ENCODE measurements at places on chromosomes 3 and 15.

- DNase-seq: no peak
Observed at GRCh38 chr3:140848666-140849065, 93.0 kb upstream of the SLC25A36 start.

DNA sequence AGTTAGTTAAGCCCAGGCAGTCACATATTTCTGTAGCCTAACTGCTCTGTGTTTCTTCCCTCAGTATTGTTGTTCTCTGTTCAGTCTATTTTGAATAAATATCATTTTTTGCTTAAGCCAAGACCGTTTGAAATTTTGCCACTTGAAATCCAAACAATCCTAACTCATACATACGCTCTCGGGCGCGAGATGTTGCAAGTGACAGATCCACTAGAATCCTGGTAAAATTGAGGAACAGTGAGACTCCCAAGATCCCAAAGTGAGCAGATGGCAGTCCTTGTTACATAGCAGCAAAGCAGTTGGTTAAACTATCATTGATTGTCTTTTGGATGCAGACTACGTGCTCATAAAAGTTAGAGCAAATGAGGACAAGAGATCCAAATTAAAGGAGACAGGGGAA lies 625.4 kb downstream of the TBL1XR1 start:
- DNase-seq: no peak

DNA sequence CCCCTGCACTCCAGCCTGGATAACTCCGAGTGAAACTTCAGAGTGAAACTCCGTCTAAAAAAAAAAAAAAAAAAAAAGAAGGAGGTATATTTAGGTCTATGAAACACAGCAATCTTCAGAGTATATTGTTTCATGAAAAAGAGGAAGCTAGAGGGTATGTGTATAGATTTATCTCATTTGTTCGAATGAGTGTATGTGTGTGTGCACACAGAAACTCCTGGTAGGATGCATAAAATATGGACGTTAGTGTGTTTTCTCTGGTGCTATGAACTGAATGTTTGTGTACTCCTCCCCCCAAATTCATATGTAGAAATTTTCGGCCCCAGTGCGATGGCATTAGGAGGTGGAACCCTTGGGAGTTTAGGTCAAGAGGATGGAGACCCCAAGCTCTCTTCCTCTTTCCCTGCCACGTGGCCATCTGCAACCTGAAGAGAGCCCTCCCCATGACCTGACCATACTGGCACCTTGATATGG lies 98.6 kb upstream of the KLF13 start:
- no peak for DNase-seq

DNA sequence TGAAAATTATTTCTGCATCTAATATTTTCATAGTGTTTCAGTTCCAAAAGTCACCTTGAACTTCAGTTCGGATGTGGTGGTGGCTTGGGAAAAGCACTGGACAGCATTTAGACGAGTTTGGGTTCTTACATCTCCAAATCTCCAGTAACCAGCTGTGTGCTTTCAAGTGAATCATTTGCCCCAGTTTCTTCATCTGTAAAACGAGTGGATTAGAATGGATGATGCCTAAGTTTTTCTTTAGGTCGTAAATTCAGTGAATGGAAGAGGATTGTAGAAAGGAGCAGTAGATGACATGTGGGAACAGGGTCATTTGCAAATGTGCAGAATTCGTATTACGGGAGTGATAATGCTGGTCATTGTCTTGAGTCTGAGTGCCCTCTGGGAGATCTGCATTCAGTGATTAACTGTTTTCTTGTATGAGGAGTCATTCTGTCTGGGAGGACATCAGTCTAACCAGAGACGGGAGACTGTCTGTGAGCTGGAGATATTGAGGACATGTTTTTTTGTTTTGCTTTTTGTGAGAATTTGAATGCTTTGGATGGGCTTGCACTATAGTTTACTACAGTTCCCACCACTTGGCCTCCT lies 641.6 kb upstream of the TBL1XR1 start:
- DNase-seq: no peak

- DNase-seq: no peak
Observed at GRCh38 chr3:64462203-64462602, 225.6 kb downstream of the ADAMTS9 start.

GRCh38 chr3:179309225-179310078 lies 13.4 kb upstream of the ZNF639 start:
- DNase-seq: no peak

DNA sequence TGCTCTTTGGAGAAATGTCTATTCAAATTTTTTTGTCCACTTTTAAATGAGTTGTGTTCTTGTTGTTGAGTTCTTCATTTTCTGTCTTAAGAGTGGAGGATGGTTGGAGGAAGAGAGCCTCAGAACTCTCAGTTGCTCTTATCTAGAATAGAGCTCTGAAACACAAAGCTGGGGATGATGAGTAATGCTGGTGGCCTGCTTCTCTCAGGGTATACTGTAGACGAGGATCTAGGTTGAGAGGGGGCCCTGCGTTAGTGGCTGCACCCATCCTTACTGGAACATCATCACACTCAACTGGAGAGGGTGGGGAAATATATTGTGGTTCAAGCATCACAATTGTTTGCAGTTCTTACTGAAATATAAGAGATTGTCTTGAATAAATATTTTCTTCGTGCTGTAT lies 1.8 kb downstream of the SPTSSB start:
- DNase-seq: no peak

- no peak for DNase-seq
Observed at GRCh38 chr3:144663456-144664436, 692.1 kb downstream of the DIPK2A start.

- DNase-seq: no peak
Observed at GRCh38 chr15:52224211-52224610, 33.0 kb upstream of the GNB5 start.

DNA sequence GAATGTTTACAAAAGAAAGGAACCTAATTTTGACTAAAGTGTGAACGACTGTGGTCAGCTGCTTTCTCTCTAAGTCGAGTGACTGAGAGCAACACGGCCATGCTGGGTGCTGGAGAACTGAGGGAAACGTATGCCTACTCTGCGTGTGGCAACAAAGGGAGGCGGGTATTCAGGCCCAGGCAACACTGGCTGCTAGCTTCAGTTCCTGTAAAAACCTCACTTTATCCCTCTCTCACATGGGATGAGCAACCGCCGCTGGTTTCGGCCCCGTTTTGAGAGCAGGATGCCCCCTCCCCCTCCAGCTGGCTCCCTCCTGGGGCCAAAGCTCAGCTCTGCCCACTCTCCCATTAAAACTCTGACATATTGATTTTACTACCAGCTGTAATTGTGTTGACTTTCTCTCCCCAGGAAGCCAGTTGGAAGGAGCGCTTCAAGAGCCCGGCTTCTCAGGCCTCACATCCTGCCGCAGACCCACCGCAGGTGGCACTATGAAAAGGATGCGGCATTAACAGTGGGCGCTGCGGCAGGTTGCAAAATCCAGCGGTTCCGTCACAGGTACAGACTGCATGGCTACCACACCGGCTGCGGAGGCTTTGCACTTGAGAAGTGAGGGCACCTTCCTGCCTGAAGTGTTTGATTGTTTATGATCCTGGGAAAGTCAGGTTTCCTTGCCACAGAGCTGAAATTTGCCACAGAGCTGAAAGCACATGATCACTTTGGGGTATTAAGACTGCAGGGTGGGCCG lies 12.7 kb downstream of the PLXND1 start:
- DNase-seq: no peak

DNA sequence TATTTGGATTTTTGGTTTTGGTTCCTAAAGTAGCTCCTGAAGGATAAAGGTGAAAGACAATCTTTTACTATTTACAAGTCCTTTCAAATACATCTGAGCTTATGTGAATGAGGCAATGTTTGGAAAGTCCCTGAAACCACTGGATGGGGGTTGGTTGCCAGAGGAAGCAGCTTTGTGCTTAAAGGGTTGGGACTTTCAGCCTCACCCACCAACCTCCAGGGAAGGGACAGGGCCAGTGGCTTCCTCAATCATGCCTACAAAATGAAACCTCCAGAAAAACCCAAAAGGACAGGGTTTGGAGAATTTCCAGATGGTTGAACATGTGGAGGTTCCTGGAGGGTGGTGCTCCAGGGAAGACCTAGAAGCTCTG lies 20.9 kb upstream of the ABHD17C start:
- no peak for DNase-seq

GRCh38 chr3:40309925-40310695 lies 603 bp downstream of the EIF1B start:
- peak; percentile 69 for DNase-seq

- DNase-seq: no peak
Observed at GRCh38 chr3:122557356-122557755, 6.7 kb downstream of the PARP9 start.

DNA sequence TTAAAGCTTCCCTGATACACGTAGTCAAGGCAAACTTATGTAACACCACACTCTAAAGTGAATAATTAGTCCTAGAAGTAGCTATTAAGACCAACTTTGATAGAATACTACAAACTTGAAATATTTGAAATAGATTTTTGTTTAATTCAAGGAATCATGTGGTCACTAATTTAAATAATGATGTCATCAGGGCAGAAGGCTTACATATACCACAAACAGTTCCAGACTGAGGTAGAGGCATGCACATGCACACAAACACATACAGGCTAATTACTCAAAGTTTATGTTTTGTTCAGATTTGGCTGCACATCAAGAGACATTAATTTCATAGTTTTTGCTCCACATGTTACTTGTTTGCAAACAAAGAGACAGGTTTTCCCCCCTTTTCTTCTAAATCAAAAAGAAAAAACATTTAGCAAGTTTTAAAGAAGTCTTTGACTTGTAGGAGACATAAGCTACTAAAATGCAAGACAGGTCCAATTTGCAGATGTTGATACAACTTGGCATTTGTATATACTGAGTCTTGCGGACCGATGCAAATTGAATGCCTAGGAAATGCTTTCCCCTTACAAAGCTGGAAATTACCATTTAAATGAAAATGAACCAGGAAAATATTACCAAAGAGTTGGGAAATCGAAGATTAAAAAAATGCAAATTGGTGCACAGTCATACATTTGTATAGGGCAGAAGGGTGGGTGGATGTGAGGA lies 594.8 kb downstream of the MAGI1 start:
- no peak for DNase-seq

- DNase-seq: no peak
Observed at GRCh38 chr15:63708126-63708772, 111.1 kb downstream of the FBXL22 start.

GRCh38 chr15:85318732-85319076 lies 61.7 kb upstream of the AKAP13 start:
- no peak for DNase-seq

DNA sequence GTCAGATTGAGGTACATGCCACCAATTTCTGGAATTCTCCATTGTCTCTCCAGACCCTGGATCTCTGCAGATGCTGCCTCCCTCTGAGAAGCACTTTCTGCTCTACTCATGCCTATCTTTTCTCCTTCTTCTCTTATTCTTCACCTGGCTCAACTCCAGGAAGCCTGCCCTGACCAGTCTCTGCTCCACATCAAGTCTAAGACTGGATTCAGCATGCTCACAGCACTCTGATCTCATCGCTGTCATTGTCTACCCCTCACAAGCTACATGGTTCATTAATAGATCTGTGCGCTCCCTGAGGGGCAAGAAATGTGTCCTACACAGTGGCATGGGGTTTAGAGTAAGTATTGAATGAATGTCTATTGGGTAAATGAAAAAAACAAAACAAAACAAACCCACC lies 38.7 kb downstream of the CCR4 start:
- no peak for DNase-seq

DNA sequence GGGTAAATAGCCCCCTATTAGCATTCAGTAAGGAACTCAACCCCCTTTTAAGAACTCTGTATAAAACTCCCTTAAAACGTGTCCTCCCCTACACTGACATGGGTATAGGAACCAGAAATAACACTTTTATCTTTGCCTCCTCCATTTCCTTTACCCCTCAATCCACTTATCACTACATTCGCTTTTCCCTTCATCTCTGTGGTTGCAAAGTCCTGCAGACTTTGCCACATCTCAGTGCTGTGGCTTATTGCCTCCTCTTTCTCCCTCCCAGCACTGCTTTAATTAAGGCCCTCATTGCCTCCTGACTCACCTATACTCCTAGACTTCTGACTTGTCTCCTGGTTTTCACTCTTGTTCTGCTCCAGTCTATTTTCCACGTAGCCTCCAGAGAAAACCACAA lies 94.3 kb upstream of the GADL1 start:
- DNase-seq: no peak

DNA sequence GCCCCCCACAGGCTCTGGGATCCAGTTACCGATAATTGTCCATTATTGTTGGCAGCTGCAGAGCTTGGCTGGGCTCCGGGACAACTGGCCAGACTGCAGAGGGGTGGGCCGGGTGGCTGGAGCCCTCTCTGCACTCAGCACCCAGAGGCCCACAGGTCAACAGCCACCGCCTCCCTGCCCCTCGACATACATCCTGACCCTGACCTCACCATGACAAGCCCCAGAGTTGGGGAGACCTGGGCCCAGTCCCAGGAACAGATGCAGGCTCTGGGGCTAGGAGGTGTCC lies 22.4 kb downstream of the PTH1R start:
- peak; percentile 54 for DNase-seq

GRCh38 chr15:90188914-90189748 lies 12.0 kb upstream of the SEMA4B start:
- no peak for DNase-seq

GRCh38 chr3:135905058-135905724 lies 60.3 kb upstream of the PPP2R3A start:
- DNase-seq: no peak

DNA sequence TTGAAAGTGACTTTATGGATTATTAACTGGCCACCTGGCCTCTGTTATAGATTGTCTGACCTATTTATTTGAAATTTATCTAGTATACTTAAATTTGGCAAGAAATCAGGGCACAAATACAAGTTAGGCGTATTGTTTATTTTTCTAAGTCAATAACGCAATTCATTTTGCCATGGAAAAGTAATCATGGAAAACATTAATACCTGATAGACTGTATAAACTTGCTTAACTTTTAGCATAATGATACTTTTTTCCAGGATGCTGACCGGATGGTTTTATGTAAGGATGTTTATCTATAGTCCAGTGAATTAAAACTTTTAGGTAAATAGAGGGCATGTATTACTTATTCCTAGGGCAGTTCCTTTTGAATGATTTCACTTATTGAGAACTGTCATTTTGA lies 20.2 kb downstream of the FNDC3B start:
- no peak for DNase-seq

GRCh38 chr15:91294795-91295194 lies 194.7 kb downstream of the SV2B start:
- no peak for DNase-seq

Data from right hindlimb (tissue), 1 donor.